RPMI7951 (cell line): ENCODE measurements at places on chromosomes 2 and 18. TPM values are rescaled to one million over a fixed set of nuclear protein-coding genes. Genes with fewer than 3 reads are reported as not detected.

DNA sequence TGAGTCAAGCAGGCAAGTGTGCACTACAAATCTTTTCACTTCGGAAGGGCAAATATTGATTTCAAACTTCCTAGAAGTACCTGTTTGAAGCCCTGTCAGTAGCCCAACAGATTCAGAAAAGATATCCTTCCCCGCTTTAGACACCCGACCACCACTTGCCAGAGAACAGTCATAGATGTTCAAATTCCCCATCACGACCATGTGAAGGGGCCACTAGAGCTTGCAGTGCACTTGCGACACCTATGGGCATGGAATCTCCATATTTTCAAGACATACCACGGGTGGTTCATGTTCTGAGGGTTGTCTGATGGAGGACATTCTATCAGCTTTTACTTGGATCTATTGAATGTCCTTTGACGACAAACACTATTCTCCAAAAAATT is 23.8 kb downstream of the GNLY start:
- no peak for DNase-seq

DNA sequence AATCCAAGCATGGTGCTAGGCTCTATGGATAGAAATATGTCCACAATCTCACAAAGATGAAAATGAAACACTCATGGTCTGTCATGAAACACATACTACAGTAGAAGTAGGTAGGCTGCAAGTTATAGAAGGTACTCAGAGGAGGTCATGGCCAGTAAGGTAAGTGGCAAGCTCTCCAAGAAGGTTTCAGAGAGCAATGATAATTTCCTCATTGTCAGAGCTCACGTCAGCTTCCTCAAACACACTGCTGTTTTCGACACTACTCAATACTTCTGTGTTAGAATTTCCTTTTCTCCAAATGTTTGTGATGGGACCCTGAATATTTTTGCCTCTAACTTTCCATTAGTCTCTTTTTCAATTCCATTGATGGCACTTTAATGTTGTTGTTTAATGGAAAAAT is 25.5 kb downstream of the CCDC141 start:
- no peak for DNase-seq

- DNase-seq: peak; percentile 6
Observed at GRCh38 chr2:142140434-142140845, 9.6 kb upstream of the LRP1B start.

DNA sequence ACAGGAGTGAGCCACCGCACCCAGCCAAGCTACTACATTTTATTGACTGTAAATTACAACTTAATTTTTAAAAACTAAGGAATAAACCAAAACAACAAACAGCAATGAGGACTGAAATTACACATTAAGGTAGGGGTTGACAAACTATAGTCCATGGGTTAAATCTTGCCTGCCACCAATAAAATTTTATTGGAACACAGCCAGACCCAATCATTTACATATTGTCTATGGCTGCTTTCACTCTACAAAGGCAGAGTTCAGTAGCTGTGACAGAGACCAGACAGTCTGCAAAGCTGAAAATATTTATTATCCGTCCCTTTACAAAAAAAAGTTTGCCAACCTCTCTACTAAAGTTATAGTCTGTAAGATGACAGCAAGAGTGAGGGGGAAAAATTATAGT is 24.3 kb upstream of the UGP2 start:
- DNase-seq: no peak

GRCh38 chr18:50231621-50232020 is 34.7 kb downstream of the CFAP53 start:
- DNase-seq: no peak

- no peak for DNase-seq
Observed at GRCh38 chr2:121178730-121179129, 106.3 kb downstream of the TFCP2L1 start.

- DNase-seq: no peak
Observed at GRCh38 chr18:52283927-52284326, 56.1 kb upstream of the DCC start.

The FEV gene
- total RNA-seq: not detected in 2 replicates

The SPC25 gene
- 49.0 and 53.0 TPM in 2 replicates for total RNA-seq

The TUBA4B gene
- total RNA-seq: not detected in 2 replicates

The ZC3H6 gene
- total RNA-seq: 4.3 and 5.6 TPM in 2 replicates
